ENCODE measurements at places on chromosomes 2 and 18.

DNA sequence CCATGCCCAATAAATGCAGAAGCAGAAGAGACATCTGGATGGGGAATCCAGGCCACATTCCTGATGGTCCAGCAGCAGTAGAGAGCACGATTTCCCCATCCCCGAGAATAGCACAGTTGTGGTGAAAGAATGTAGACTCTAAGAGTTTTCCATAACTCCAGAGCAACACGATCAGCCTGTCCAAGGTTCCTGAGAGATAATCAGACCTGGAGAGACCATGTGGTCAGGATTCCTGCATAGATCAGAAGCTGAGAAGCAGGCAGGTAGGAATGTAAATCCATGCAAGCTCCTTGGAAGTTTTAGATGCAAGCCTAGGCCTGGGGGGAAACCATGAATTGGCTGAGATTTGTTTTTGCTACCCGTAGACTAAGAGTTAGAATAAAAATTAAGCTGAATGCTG lies 34.2 kb upstream of the PTPRM start:
- DNase-seq, result no peak

- DNase-seq, result peak; percentile 77
Observed at GRCh38 chr2:101328474-101329007, 20.0 kb upstream of the RNF149 start.

- DNase-seq, result no peak
Observed at GRCh38 chr2:234275515-234275914, 221.4 kb downstream of the ARL4C start.

DNA sequence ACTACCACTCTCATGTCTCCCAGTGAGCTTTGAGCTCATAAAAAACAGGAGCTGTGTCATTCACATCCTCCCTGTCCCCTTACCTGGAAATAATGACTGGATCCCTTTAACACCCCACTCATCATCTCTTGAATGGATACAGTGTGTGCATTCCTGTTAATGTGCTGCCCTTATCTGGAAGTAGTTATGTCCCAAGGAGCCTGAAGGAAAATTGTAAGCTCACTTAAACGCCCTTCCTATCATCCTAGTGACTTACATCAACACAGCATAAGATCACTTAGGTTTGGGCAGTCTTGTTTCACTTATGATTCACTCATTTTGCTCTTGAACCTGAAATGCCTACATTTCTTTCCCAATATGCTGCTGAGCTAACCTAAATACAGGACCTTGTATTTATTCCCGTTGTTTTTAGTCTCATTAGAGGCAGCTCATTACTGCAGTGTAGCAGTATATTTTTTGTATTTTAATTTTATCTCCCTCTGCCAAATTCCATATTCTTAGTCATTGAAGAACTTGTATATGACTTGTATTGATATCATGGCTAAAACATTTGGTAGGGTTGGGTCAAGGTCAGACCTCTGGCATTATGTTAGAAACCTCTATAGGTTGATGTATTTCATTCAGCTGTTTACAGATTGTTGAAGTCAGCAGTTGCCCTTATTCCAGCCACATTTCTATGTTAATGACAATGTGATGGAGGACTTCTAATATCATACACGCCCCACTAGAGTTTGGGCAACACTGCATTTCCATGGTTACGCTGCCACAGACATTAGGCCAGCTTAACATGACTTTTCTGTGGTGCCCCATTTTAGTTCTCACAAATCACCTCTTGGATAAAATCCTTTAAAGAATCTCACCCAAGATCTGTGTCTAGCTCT lies 72.9 kb downstream of the PKP4 start:
- no peak for DNase-seq

DNA sequence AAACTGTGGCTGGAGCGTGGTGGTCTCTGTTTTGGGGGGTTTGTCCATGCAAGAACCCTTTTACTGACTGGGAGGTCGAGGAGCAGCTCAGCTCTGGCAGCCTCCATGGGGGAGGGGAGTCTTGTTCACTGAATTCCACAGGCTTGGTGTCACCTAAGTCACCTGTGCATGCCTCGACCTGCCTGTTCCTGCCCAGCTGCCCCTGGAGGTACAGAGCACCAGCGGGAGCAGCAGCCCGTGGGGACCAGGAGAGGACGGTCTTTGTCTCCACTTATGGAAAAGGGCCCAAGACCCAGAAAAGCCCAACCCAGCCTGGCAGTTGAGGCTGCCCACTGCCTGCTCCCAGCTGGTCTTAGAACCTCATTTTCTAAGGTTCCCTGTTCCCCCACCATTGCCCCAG lies 168.7 kb upstream of the AGAP1 start:
- DNase-seq, result no peak

GRCh38 chr18:62425465-62426190 lies 97.2 kb upstream of the ZCCHC2 start:
- peak; percentile 48 for DNase-seq

DNA sequence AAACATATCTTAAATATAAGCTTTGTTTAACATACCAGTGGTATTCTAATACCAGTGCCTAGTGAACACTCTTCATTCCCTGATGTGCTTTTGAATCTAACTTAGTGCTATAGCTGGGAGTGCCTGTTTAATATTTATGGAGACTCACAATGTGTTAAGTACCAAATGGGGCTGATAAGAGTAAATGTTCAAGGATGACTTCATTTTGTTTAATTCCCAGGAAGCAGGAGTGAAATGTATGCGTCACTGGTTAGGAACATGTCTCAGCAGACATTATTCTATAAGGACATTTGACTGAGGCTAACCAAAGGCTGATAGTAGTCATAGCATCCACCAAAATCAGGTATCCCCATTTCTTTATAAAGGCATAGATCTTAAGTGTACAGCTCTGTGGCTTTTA lies 31.7 kb upstream of the LINC00305 start:
- no peak for DNase-seq

GRCh38 chr2:2142345-2142744 lies 188.7 kb downstream of the MYT1L start:
- no peak for DNase-seq

- no peak for DNase-seq
Observed at GRCh38 chr18:74225193-74225840, 66.4 kb downstream of the CYB5A start.

DNA sequence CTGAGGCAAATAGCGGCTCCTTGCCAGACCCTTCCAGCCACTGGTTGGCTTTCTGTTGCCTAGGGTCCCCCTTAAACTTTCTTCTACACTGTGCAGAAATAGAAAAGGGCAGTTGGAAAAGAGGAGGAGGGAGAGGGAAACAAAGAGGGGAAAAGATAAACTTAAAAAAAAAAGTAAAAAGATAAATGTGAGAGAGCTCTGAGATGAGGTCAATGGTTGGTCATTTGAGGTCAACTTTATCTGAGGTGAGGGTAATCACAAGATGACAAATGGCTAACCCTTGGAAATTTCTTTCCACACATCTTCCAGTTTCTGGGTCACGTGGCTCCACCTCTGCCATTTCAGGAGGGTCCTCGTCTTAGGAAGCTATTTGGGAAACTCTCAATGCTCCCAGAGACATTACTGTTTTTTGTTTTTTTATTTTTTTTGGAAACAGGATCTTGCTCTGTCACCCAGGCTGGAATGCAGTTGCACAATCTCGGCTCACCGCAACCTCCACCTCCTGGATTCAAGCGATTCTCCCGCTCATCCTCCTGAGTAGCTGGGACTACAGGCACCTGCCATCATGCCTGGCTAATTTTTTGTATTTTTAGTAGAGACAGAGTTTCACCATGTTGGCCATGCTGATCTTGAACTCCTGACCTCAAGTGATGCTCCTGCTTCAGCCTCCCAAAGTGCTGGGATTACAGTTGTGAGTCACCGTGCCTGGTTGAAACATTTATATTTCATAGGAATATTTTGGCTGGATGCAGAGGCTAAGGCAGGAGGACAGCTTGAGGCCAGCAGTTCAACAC lies 199.9 kb downstream of the TGIF1 start:
- DNase-seq, result no peak
